Suprapubic skin (tissue), 4 donors: ENCODE measurements at places on chromosomes 1 and 21. TPM values are rescaled to one million over a fixed set of nuclear protein-coding genes. Genes with fewer than 3 reads are reported as not detected.

- DNase-seq, result no peak
These were observed 140.5 kb downstream of the SPATA46 start for GRCh38 chr1:162236201-162236600.

- no peak for DNase-seq
These were observed 34.6 kb upstream of the NID1 start for GRCh38 chr1:236099355-236099974.

GRCh38 chr21:42652527-42653230 is 742 bp upstream of the PDE9A start:
- DNase-seq, result no peak

GRCh38 chr1:95229037-95229436 is 5.0 kb upstream of the RWDD3 start:
- DNase-seq, result no peak

DNA sequence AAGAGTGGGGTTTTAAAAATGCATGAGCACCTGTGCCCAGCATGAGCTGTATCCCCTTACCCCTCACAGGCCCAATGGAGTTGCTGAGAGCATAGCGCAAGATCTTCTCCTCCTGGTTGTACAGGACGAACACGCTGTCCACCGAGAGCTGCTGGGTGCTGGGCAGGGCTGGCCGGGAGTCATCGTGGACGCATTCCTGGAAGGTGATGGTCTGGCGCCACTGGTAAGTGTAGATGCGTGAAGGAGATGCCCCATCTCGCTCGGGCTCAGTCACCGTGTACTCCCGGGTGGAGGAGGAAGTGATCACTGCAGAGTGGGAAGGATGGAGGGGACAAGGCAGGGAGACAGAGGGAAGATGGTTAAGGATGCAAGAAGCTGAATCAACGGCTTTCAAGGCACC is 39.1 kb downstream of the NID1 start:
- no peak for DNase-seq

- peak; percentile 74 for DNase-seq
These were observed 49.7 kb upstream of the MACF1 start for GRCh38 chr1:39154553-39155421.

- peak; percentile 65 for DNase-seq
These were observed 164.9 kb downstream of the DYRK1A start for GRCh38 chr21:37531431-37531932.

DNA sequence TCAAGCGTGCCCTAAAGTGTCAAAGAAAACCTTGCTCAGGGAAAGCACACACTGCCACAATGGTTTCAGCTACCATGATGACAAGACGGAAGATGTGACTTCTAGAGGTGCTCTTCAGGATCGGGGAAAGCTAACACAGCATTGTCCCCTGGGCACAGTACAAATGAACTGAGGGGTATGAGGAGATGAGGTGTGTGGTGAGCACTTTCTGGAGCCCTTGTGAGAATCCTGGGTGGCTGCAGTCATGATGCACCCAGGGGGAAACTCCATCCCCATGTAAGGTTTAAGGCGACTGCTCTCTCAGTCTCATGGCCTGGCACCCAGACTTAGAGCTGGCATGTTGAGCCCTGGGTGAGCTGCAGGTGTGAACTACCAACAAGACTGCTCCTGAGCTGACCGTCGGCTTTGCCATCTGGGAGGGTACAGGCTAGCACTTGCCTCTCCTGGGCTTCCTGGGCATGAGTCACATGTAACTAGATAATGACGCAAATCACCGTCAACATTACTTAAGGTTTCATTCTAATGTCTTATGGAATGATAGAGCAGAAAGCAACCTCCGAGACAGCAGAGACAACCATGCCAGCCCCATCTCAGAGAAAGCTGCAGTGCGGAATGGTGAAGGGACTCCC is 144.6 kb downstream of the CLIC6 start:
- DNase-seq, result no peak

DNA sequence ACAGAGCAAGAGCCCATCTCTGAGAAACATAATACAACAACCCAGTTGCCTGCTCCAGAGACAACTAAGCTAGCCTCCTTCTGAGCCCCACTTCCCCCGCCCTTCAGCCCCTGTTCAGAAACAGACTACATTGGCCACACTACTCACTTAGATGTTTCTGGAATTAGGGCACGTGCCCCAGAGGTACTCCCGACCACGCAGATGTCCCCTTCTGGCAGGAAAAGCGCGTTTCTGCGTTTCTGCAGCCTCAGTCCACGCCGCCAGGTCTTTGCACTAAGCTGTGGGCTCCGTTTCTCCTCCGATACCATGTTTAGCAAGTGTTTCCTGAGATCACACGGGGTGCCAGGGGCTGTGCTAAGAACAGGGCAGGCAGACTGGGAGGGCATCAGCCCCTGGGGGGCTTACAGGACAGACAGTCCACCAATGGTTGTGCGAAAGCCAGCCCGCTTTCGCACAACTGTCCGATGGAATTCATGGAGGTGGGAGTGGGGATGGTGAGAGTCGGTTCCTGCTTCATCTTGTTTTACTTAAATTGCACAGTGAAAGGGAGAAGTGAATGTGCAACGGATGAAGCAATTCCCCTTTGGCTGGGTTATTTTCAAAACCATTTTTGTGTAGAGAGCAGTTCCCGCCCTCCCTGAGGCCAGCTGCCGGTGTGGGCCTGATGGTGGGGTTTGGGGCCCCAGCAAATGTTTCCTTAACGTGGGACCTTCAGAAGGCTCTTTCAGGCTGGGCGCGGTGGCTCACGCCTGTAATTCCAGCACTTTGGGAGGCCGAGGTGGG is 2.7 kb downstream of the PIK3CD start:
- no peak for DNase-seq

DNA sequence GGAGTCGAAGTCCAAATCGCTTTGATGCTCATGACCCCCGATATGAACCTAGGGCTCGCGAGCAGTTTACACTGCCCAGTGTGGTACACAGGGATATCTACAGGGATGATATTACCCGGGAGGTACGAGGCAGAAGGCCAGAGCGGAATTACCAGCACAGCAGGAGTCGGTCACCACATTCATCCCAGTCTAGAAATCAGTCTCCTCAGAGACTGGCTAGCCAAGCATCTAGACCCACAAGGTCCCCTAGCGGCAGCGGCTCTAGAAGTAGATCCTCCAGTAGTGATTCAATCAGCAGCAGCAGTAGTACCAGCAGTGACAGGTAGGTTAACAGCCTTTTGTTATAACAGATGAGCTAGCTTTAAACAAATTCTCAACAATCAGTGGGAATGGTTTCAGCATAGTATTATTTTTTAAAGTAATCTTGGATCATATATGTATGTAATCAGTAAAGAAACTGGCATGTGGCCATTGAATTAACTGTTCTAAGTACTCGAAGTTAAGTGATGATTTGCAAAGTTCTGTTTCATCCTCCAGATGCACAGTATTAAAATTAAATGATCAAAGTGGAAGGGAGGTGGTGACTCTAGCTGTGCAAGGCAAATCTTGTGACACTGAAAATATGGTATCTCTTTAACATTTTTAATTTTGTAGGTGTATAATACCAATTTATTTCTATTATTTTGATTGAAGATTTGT is 29.0 kb downstream of the SPEN start:
- DNase-seq, result peak; percentile 28

- DNase-seq, result no peak
These were observed 6.6 kb upstream of the GNG12 start for GRCh38 chr1:67839826-67840225.

GRCh38 chr1:118100686-118101514 is 84.1 kb downstream of the SPAG17 start:
- DNase-seq, result no peak

Gene ATP1A2
- total RNA-seq, result 5.3 TPM

Gene NCF2
- total RNA-seq, result 48.3 TPM

Gene CR1
- total RNA-seq, result 1.0 TPM

Gene ZNF683
- not detected for total RNA-seq
